ENCODE measurements at places on chromosomes 7 and 10.

DNA sequence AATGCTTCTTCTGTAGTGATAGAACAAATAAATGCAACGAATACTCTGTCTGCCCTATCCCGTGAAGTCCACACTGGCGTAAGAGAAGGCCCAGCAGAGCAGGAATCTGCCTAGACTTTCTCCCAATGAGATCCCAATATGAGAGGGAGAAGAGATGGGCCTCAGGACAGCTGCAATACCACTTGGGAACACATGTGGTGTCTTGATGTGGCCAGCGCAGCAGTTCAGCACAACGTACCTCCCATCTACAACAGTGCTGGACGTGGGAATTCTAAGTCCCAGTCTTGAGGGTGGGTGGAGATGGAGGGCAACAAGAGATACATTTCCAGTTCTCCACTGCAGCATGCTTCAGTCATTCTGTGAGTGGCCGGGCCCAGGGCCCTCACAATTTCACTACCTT, 45.8 kb downstream of the FIGNL1 start:
- DNase-seq, result no peak

- DNase-seq, result no peak
Measured at GRCh38 chr10:94251098-94251497, 111.6 kb downstream of the NOC3L start.

DNA sequence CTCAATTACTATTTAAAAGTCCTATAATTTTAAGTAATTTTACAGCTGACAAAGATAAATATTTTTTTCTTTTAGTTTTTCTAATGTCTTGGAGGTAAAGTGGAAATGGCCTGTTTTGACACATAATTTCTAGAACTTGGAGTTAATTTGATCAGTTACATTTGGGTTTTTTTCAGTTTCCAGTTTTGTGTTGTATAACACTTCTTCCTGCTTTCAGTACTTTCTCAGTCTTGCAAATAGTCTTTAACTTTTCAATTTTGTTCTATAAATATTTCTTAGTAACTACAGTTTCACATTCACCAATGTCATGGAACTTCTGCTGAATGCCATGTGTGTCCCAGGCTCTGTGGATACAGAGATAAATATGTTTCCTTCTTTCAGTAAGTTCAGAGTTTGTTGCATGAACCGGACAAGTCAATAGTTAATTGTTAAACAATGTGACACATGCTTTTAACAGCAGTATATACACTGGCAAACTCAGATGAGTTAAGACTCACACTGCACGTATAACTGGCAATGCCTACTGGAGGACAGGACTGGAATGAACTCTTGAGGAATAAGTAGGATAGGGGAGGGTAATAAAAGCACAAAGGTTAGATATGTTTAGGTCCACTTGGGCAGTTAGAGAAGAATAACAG, 4.6 kb downstream of the SHOC2 start:
- DNase-seq, result no peak

- DNase-seq, result no peak
Measured at GRCh38 chr7:114923403-114923713, 1.5 kb downstream of the MDFIC start.

DNA sequence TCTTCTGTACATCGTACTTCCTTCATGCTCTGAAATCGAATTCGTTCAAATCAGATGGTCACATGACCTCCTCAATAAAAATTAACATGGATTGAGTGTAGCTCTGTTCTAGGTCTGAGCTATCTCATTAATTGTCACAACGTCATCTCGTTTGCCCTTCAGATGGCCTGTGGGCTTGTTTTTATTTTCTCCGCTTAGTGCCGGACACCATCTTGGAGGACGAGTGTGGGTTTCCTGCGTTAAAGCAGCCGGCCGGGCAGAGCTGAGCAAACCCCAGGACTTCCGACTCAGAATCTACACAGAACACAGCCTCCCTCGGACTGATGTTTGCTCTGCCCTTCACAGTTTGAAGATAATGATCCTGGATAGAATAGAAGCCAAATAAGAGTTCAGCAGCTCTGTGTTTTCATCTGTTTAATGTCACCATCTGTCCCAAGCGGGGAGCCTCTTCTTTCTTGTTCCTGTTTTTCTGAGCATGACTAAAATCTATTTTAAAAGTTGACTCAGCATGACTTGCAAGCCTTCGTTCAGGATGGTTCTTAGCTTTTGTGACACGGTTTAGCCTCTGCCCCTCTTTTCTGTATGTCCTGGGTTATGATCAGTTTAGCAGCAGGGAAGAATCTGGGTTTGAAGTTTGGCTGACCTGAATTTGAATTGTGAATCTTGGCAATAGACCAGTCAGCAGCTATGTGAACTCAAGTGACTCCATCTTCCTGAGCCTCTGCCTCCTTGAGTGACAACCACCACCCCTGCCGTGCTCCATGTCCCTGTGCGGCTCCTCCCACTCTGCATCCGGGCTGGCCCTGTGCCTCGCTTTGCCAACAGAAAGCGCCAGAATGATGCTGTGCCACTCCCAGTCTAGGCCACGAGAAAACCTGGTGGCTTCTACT, 30.6 kb upstream of the GALNTL5 start:
- DNase-seq, result no peak

DNA sequence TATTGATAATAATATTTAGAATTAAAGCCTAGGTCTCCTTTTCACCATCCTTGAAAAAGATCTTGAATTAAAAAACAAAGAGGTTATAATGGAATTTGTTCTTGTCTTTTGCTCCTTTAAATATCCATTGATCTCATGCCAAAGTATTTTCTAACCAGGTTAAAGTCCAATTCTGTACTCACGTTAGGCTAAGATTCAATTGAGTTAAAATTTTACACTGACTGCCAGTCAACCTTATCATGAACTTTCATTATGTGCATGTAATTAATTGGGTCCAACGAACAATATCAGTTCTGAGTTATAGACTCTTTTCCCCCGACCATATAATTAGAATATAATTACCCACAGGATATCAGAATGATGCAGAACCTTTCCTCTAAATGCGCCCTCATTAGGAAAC, 266.6 kb downstream of the DGKB start:
- DNase-seq, result no peak

- DNase-seq, result peak; percentile 69
Measured at GRCh38 chr10:24722676-24723385, 856 bp downstream of the ARHGAP21 start.

GRCh38 chr7:49778731-49779270, 5.4 kb downstream of the VWC2 start:
- no peak for DNase-seq

DNA sequence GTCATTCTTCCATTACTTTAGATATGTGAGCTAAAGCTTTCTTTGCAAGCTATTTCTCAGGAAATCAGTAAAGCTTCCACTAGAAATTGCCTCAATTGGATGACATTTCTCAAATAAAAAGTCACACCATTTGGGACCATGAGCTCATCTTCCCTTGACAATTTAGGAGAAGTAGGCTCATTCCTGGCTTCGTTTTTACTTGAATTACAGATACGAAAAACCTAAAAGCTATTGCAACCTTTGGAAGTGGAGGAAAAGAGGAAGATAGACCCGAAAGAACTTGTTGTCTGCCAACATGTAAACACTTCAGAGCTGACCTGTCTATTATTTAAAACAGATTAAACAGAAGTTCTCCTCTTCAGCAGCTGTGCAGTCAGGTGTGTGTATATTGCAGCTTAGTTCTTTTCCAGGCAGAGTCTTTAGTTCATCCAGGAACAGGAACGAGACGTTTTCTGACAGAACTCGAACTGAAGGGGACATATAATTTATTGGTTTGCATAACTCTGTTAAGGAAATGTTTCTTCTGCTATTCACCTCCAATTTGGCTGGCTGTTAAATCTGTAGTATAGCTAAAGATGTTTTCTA, 43.1 kb upstream of the ST8SIA6 start:
- no peak for DNase-seq

DNA sequence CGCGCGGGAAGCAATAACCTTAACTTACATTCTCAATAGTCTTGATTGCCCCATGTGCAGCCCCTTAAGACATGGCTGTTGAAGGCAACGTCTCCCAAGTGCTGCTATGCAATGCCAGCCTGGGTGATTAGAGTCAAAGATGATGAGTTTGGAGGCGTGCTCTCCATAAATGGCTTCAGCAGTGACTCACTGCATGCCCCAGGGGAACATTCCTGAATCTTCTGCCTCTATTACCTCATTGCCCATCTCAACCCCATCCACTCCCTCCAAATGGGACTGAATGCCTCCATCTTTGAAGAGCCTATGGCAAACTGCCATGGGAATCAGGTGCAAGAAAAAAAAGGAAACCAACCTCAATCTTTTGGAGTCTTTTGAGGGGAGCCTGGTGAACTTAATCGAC, 282.8 kb downstream of the SNX10 start:
- no peak for DNase-seq

DNA sequence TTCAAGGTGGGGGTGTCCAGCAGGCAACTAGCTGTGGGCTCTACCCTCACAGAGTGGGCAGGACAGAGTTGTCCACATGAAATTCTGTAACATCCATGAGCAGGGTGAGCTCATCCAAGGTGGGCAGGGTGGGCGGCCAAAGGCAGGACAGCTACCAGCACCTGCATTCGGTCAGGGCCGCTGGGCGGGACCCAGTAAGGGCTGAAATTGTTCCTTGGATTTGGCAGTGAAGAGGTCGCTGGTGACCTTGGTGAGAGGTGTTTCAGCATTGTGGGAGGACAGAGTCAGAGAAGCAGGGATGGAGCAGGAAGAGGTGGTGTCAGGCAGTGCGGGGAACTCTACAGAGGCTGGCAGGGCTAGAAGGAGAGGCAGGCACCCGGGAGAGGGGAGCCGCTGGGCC, 23.9 kb downstream of the ADCYAP1R1 start:
- DNase-seq, result no peak

DNA sequence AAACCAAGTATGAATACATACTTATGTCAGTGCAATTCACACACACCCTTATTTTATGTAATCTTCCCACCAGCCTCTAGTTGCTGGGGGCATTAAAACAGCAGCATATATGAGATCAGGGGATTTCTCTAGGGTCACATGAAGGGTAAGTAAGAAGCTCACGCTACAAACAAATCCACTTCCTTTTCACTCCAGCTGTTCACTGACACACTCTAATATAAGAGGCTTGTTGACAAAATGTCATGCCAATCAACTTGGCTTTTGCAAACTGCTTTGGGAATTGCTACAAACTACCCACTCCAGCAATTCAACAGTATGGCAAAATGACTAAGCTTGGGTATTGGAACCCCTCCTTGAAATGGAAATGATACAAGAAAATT, 10.3 kb downstream of the FAM3C start:
- DNase-seq, result no peak

- no peak for DNase-seq
Measured at GRCh38 chr10:110848106-110848505, 23.6 kb upstream of the PDCD4 start.

GRCh38 chr10:78923647-78924318, 145.0 kb upstream of the ZMIZ1 start:
- DNase-seq, result no peak

DNA sequence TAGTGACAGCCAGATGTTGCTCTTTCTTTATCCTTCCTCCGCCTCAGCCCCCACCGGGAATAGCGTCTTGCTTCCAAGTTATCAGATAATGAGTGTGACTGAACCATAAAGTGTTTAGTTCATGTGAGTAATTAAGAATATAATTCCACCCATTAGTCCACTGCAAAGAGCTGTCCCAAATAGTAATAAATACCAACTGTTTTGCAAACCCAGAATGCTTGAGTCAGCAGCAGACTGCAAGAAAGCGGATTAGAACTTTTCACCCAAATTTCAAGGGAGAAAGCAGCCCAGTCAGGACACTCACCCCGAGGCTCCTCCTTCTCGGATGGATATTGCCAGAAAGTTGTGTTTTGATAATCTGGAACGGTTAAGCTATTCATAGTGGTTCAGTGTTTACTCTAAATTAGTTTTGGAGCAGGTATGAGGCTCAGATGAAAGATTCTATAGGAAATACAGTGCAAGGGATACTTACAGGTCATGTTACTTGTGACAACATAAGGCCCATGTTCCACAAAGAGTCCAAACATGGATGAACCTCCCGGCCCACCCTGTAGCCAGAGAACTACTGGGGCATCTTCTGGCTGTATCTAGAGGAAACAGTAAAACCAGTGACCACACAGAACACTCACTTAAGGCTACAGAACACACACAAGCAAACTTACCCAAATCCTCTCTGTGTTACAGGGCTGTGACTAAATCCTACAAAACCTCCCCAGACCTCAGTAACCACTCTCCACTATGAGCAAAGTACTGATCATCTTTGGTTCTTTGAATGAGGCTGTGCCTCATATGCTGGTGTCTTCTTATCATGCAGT, 50.5 kb downstream of the CPVL start:
- no peak for DNase-seq

DNA sequence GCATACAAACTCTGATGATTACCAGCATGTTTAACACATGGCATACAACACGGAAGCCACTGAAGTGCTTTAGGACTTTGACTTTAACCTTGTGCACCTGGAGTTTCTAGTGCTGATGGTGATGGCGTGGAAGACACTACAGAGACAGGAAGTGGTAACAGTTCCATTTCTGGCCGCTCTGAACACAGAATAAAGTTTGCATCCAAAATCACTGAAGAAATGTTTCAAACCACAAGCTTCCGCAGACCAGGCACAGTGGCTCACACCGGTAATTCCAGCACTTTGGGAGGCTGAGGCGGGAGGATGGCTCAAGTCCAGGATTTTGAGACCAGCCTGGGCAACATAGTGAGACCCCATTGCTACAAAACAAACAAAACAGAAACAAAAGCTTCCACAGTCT, 40.3 kb upstream of the TNPO3 start:
- no peak for DNase-seq

GRCh38 chr10:75191821-75192568, 18.6 kb upstream of the VDAC2 start:
- DNase-seq, result no peak

- no peak for DNase-seq
Measured at GRCh38 chr10:21293518-21294356, 231.7 kb downstream of the SKIDA1 start.

GRCh38 chr7:151592330-151592729, 72.6 kb upstream of the RHEB start:
- DNase-seq, result no peak

- no peak for DNase-seq
Measured at GRCh38 chr7:150756166-150756565, 18.9 kb downstream of the GIMAP5 start.

GRCh38 chr10:125865120-125865519, 16.0 kb downstream of the DHX32 start:
- no peak for DNase-seq

GRCh38 chr7:43782768-43783555, 24.5 kb downstream of the BLVRA start:
- DNase-seq, result no peak

DNA sequence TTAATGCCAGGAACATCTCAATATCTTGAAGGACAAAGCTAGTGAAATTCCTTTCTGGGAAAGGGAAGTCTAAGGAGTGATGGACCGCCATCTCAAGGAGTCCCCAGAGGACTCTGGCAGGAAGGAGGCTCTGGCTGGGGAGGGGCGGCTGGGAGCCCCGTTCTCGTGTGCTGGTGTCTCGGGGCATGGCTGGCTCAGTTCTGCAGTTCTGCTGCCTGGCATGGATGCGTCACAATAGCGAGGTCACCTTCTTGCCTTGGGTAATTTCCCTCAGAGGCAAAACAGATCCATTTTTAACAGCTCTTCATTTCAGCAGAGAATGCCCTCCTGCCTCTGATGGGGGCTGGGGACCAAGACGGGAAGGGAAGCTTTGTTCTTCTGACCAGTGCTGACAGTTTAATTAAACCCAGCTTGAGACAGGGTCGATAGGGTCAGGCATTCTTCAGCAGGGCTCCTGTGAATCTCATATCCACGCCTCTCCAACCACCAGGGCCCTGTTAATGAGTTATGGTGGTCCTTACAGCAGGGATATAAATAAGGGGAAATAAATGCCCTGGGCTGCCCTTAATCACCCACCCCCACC, 35.7 kb downstream of the SLIT1 start:
- DNase-seq, result no peak

All from suprapubic skin (tissue), 4 donors.